ENCODE measurements at places on chromosomes 11 and 22.

DNA sequence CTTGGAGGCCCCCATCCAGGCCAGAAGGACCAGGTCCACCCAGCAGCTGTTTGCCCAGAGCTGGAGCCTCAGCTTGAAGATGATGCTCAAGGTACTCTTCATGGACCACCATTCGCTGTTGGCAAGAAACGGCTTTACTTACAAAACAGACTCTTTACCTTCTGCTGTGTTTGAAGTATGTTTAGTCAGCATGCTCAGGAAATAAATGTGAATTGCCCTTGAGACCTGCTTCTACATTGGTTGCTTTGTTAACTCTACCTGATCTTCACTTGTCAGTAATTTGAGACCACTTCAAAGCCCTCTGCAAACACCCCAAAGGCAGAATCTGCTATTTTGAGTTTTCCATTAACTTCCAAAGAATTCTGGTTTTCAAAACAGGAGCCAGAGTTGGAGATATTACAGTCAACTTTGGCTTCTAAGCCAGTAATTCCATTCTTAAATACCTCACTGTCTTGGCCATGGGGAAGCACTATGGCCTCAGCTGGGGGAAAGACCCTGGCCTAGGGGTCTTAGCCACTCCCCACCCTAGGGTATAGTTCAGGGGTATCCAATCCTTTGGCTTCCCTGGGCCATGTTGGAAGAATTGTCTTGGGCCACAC, 2.7 kb downstream of the UQCR10 start:
- peaks cover 12% of the 10 kb centered on the region for H3K4me1 ChIP-seq
- DNase-seq: no peak
- H3K27ac ChIP-seq: no peak overlapping the region
- H3K4me3 ChIP-seq: no peak overlapping the region
- peaks cover 12% of the 10 kb centered on the region for H3K36me3 ChIP-seq

DNA sequence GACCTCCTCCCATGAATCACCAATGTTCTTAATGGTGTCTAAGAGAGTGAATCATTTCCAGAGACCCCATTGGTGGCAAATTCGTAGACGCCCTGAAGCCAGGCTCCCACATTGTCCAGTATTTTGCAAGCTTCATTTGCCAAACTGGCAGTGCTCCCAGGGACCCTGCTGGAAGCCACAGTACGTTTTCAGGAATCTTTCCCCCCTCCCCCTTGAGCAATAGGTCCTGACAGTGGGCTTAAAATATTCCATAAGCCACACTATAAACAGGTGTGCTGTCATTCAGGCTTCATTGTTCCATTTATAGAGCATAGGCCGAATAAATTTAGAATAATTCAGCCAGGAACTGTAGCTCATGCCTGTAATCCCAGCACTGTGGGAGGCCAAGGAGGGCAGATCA, 125.3 kb downstream of the MORC2 start:
- H3K27ac ChIP-seq: no peak overlapping the region
- no peaks in the 10 kb centered on the region for H3K4me1 ChIP-seq
- DNase-seq: no peak
- no peaks in the 10 kb centered on the region for H3K36me3 ChIP-seq

DNA sequence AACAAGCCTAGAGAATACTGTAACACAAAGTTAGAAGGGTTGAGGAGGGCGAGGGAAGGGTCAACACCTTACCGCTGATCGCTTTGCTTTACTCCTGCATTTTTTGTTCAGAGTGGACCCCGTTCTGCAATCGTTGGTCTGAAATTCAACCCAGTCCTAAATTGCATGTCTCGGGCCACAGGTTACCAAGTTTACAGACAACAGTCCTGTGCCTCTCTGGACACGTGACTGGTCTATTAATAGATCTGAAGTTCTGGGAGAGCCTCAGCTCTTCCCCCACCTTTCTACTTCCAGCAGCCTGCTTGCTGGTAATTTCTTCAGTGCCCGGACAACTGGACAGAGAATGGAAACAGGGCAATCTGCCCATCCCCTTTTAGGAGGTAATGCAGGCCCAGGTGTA, 74.2 kb downstream of the STIM1 start:
- H3K4me1 ChIP-seq: peaks cover 8% of the 10 kb centered on the region
- H3K4me3 ChIP-seq: no peak overlapping the region
- no peak overlapping the region for H3K27ac ChIP-seq
- DNase-seq: no peak
- H3K27me3 ChIP-seq: no peaks in the 10 kb centered on the region

- no peaks in the 10 kb centered on the region for H3K27me3 ChIP-seq
- H3K27ac ChIP-seq: no peak overlapping the region
- peaks cover 8% of the 10 kb centered on the region for H3K36me3 ChIP-seq
- DNase-seq: peak; percentile 70
Measured at GRCh38 chr11:121067453-121067852, 33.6 kb upstream of the TECTA start.

DNA sequence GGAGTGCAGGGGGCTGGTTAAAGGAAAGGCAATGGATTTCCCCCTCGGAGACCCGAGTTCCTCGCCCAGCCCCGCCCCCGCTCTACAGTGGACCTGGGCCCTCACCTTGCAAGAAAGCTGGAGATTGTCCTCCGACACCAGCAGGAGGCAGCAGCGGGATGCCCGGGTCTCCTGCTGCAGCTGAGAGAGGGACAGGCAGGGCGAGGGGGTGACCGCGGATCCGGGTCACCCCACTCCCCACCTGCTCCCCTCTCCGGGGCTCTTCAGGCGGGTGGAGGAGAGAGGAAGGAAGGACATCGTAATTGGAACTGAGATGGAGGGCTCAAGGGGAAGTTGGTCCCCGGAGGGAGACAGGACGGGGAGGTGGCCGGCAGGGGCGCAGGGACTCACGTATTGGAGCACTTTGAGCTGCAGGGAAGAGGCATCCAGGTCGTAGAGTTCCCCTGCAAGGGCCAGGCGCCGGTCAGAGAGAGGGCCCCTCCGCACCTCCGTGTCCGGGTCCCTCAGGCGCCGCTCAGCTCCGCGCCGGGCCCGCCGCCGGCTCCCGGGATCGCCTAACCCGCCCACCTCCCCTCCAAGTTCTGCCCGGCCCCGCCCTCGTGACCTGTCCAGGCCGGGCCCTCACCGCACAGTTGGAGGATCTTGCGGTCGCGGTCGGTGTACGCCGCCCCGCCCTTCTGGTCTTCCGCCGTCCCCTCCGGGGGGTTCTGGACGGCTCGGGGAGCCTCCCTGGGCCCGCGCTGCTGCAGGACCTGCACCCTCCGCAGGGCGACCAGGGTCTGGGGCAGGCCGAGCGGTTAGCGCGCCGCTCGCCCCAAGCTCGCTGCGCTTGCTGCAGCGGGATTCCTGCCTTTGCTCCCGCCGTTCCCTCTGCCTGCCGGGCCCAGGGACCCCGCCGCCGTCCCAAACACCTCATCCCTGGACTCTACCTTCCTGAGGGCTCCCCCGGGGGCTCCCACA, 84.1 kb downstream of the PDE2A start:
- no peaks in the 10 kb centered on the region for H3K36me3 ChIP-seq
- peaks cover 98% of the 10 kb centered on the region for H3K27me3 ChIP-seq
- DNase-seq: no peak
- no peak overlapping the region for H3K4me3 ChIP-seq

DNA sequence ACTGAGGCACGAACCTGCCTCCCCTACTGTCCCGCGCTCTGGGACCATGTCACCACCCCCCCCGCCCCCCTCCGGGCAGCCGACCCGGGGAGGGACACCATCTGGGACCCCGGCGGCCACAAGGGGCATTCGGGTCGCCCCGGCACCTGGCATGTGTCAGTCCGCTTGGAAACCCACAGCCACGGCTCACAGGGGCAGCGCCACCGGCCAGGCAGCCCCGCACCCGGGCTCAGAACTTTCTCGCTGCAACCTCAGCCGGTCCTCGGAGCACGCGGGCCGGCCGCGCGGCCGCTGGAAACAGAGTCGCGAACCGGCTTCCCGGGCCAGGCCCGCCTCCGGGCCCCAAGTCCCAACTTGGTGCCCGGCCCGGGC, 159.9 kb upstream of the GRK3 start:
- H3K4me3 ChIP-seq: peak overlapping the region; percentile 93
- H3K27me3 ChIP-seq: peaks cover 3% of the 10 kb centered on the region
- peak overlapping the region; percentile 61 for H3K27ac ChIP-seq
- H3K36me3 ChIP-seq: no peaks in the 10 kb centered on the region

DNA sequence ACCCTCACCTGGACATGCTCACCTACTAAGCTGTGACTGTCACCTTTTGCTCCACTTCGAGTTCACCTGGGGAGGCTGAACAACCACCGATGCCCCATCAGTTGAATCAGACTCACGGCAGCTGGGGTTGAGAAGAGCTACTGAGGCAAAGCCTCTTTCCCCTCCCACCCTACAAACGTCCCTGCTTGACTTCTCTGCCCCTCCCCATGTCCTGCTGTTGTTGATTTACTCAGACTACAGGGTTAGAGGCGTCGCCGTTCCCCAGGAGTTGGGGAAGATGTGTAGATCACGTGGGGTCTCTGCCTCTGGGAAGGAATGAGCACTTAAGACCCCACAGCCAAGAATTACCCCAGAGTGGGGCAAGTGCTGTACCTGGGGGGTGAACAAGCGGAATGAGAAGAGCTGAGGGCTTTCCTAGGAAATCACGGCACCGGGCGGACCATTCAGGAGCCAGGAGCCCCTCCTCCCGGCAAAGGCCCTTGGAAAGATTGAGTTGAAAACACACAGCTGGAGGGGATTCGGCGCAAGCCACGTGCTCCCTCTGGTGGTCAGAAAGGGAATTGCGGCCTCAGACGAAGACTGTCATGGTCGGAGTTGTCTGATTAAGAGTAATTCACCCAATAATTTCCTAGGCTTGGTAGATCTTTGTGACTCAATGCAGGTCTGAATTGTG, 7.0 kb downstream of the FXYD2 start:
- no peaks in the 10 kb centered on the region for H3K27me3 ChIP-seq
- H3K4me1 ChIP-seq: peaks cover 2% of the 10 kb centered on the region
- H3K4me3 ChIP-seq: no peak overlapping the region
- H3K36me3 ChIP-seq: no peaks in the 10 kb centered on the region
- peak; percentile 65 for DNase-seq

- H3K27me3 ChIP-seq: peaks cover 59% of the 10 kb centered on the region
- H3K4me3 ChIP-seq: no peak overlapping the region
- H3K4me1 ChIP-seq: no peaks in the 10 kb centered on the region
- no peak for DNase-seq
- no peak overlapping the region for H3K27ac ChIP-seq
- H3K36me3 ChIP-seq: no peaks in the 10 kb centered on the region
Measured at GRCh38 chr11:128854841-128855240, 12.3 kb downstream of the KCNJ1 start.

DNA sequence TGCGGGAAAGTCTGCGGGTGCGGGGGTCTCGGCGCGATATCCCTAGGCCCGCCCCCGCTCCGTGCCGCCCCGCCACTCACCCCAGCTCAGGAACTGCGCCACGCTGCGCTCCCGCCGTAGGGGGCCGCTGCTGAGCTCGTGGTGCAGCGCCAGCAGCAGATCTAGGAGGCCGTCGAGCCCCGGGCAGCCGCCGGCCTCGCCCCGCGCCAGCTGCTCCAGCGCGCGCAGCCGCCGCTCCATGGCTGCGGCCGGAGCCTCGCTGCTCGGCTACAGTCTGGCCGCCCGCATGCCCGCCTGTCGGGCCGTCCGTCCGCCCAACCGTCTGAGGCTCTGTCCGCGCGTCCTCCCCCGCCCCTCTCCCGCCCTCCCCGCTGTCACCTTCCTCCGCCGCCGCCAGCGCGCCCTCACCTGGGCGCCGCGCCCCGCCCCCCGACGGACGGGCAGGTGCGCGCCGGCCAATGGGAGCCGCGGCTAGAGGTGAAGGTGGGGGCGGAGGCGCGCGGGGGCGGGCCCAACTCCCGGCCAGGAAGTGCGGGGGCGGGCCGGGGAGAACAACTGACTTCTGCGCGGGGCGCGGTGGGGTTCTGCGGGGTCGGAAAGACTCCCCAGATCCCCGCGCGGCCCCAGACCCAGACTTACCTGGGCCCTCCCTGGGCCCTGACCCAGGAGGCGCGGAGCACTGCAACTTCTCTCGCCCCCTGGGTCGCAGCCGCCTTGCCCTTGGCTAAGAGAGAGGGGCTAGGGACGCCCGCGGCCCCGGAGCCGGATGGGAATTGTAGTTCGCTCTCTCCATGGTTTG, at the start of gene CDC42BPG:
Gene CDC42BPG, minus strand, starts transcription at position 324 of the 799 bp plus-strand sequence. Its CDS starts 84 bp downstream, at position 240.
- no peaks in the 10 kb centered on the region for H3K36me3 ChIP-seq
- H3K27me3 ChIP-seq: no peaks in the 10 kb centered on the region
- peak; percentile 46 for DNase-seq
- H3K27ac ChIP-seq: no peak within 1 kb of the TSS
- H3K4me3 ChIP-seq: peak within 1 kb of the TSS; percentile 28
- peaks cover 10% of the 10 kb centered on the region for H3K4me1 ChIP-seq

DNA sequence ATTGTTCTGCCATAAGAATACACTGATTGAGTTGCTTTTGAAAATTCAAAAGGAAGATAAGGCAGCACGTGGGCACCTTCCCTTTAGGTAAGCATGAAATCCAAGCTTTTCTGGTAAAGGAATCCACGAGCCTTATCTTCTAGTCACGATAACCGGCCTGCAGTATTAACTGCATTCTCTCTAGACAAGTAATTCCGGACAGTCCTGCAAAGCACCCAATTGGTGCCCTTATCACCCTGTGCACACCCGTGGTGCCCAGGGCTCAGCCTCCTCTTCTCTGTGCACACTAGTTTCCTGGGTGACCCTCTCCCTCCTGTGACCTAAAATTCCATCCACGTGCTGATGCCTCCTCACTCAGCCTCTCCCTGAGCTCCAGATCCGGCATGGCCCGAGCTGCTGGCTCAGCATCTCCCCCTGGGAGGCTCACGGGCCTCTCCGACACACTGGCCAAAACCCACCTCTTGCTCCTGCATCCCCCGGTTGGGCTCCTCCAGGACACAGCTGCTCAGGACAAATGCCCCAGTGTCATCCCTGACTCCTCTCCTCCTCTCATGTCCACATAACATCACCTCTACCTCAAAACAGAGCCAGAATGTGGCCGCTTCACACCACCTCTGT, 63.7 kb downstream of the PACSIN2 start:
- no peaks in the 10 kb centered on the region for H3K27me3 ChIP-seq
- H3K4me3 ChIP-seq: no peak overlapping the region
- H3K36me3 ChIP-seq: no peaks in the 10 kb centered on the region

DNA sequence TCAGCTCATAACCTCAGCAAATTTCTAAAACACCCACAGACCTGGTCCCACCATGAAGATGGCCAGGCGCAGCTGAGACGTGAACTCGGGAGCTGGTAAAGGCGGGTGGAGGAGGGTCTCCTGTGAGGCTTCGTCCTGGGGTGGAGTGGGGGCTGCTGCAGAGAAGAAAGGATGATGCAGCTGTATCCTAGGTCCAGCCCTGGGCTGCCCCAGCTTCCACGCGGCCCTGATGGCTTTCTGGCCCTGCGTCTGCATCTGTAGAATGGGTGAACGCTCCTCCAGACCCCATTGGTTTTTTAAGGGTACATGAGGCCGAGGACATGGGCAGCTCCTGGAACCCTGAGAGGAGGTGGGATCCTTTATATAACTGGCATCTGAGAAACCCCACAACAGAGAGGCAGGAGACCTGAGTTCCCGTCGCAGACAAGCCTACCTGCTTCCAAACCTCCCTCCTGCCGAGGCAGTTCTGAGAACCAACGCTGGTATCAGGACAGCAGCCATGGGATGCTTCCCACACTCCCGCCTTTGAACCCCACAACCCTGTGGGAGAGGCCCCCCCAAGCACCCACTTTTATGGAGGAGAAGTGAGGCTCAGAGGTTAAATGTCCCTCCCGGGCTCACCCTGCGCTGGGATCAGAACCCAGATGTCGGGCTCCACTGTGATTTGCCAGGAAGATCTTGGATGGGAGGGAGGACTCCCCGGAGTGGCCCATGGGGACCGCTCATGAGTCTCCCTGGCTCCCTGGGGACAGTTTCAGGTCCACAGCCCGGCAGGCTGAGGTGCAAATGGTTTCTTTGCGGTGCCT, 55.2 kb upstream of the FGF3 start:
- H3K4me1 ChIP-seq: no peaks in the 10 kb centered on the region
- H3K27ac ChIP-seq: no peak overlapping the region
- DNase-seq: no peak
- no peak overlapping the region for H3K4me3 ChIP-seq
- H3K36me3 ChIP-seq: no peaks in the 10 kb centered on the region
